ENCODE measurements at places on chromosomes 11 and 22. TPM values are rescaled to one million over a fixed set of nuclear protein-coding genes. Genes with fewer than 3 reads are reported as not detected.

DNA sequence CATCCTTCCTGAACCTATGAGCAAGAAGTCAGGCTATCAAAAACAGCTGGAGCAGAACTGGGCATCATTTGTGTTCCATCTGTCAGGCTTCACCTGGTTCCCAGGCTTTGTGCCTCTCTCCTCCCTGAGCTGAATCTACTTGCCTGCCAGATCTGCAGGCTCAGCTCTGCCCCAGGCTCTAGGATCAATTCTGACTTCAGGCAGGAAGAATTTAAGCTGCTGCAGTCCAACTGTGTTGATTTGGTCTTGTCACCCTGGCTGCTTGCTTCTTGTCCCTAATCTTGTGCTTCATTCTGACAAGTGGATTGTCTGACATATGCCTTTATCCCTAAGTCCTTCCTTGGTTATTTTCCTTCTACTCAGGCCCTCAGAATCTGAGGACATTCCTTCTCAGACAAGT, 31.6 kb upstream of the CADM1 start:
- no peak for DNase-seq

- DNase-seq = no peak
Measured at GRCh38 chr22:25638638-25639037, 74.2 kb downstream of the GRK3 start.

GRCh38 chr22:19774628-19775027, 14.1 kb downstream of the TBX1 start:
- no peak for DNase-seq

GRCh38 chr11:101446238-101446637, 137.6 kb downstream of the TRPC6 start:
- DNase-seq = no peak

DNA sequence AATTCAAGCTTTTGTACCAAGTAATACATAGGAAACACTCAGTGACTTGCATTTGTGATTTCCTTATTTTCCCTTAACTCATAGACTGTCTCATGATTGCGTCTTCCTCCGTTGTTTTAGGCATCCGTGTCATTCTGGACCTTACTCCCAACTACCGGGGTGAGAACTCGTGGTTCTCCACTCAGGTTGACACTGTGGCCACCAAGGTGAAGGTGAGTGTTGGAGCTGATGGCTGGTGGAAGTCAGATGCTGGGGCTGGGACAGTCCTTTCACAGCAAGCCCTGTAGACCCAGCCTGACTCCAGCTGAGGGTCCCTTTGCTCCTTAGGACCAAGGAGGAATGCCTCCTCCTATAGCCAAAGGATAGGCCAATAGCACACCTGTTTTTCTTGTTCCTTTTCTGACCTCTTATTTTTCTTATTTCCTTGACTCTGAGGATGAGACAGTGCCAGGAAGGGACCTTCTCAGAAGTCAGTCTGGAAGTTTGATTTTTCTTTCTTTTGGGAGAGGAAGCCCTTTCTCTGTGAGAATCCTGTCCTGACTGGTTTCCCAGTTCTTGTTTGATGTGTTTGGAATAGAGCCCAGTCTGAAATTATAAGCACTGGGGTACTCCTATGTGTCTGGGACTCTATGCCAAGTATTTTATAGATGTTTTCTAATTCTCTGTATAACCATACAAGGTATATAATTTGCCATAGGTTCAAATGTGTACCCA, 2.2 kb downstream of the SLC3A2 start:
- DNase-seq = no peak

OR5B21 gene
- polyA plus RNA-seq = not detected
